Activated CD8-positive, alpha-beta T cell treated with anti-CD3 and anti-CD28 coated beads for 36 hours (primary cell): ENCODE measurements at places on chromosomes 2 and 18.

DNA sequence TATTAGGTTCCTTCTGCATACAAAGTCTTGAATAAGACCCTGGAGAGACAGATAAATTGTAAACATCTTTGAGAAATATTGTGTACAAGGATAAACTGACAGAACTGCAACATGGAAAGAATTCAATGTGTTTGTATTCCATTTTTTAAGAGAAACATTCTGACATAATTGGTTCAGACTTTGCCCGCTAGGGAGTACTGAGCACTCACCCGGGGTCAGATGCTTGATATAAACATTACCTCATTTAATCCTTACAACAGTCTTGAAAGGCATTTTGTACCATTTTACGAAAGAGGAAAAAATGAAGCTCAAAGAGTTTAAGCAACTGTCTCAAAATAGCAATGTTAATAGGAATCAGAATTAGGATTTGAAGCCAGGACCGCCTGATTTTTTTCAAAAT is 416.7 kb upstream of the CRIM1 start:
- no peak for DNase-seq

GRCh38 chr2:73776869-73777519 is 2.9 kb downstream of the DUSP11 start:
- DNase-seq: no peak

DNA sequence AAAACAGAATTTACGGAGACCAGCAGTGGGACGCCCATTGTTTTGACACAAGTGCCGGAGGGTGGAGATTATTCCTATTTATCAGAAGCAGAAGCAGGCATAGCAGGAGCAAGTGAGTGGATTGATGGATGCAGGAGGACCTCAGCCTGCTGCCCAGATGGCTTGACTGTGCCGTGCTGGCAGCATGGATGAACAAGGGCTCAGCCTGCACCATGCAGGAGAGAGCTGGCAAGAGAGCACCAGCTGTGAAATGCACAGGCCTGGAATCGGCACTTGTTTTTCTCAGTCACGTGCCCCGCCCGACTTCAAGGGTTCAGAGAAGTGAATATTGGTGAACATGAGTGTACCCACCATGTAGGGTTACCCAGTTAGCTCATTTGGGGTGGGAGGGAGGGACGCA is 4.0 kb downstream of the IL1R2 start:
- no peak for DNase-seq

DNA sequence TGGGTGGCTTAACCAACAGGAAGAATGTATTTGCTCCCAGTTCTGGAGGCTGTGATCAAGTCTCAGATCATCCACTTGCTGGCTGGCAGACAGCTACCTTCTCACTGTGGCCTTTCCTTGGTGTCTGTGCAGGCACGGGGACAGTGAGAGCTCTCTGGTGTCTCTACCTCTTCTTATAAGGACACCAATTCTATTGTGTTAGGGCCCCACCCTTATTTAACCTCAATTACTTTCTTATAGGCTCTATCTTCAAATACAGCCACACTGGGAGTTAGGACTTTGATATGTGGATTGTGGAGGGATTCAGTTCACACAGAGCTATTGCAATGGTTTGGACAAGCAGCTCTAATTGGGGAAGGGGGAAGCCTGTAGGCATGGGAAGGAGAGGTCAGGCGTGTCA is 25.3 kb upstream of the IL1RN start:
- DNase-seq: no peak

DNA sequence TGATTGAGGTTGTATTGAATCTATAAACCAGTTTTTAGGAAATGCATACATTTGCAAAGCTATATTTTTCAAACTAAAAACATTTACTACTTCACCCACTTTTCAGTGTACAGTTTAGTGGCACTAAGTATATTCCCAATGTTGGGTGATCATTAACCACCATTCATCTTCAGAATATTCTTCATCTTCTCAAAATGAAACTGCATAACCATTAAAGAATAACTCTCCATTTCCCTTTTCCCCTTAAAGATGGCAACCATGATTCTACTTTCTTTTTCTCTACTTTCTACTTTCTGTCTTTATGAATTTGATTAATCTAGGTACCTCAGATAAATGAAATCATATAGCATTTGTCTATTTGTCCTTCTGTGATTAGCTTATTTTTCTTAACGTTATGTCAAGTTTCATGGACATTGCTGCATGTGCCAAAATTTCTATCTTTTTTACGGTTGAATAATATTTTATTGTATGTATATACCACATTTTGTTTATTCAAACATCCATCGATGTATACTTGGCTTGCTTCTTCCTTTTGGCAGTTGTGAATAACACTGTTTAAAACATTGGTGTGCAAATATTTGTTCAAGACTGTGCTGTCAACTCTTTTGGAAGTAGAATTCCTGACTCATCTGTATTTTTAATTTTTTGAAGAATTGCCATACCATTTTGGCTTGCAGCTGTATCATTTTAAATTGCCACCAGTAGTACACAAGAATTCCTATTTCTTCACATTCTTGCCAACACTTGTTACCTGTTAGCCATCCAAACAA is 104.9 kb downstream of the RPRM start:
- no peak for DNase-seq

GRCh38 chr2:213846856-213847255 is 562.6 kb downstream of the SPAG16 start:
- DNase-seq: no peak

DNA sequence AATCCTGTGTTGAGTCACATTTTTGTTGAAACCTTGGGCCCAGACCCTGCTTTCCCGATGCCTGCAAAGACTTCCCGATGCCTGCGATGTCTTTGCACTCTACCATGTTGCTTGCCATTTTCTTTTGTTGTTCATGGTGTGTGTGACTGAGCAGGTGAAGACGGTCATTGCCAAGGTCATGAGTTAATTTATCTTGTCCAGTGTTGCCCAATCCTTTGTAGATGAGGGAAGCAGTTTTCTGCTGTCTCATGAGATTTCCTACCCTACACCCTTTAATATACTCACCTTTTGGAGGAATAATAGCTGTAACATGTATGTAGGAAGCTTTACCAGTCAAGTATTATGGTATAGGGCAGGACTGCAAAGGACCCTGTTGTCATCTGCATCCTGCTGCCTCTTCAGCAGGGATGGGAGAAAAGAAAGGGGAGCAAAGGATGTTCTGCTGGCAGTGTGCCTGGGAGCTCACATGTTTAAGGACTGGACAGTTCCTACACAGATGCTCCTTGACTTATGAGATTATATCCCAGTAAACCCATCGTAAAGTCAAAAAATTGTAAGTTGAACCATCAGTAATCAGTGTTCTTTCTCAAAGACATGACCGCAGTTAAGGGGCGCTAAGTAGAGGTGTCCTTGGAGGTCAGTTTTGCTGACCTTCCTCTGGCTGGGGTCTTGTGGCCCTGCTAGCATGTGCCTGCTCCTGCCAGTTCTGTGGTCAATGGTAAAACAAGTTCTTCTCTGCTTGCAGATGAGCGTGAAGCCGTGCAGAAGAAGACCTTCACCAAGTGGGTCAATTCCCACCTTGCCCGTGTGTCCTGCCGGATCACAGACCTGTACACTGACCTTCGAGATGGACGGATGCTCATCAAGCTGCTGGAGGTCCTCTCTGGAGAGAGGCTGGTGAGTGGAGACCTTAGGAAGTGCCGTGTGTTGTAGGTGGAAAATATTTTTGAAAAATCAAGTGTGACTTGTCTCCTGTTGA is 124.8 kb upstream of the EML6 start:
- no peak for DNase-seq

- no peak for DNase-seq
Measured at GRCh38 chr2:171459498-171459897, 25.5 kb downstream of the DCAF17 start.

- DNase-seq: no peak
Measured at GRCh38 chr2:143229952-143230351, 100.7 kb downstream of the ARHGAP15 start.

- peak; percentile 14 for DNase-seq
Measured at GRCh38 chr2:85230679-85231467, 96.9 kb downstream of the TGOLN2 start.

DNA sequence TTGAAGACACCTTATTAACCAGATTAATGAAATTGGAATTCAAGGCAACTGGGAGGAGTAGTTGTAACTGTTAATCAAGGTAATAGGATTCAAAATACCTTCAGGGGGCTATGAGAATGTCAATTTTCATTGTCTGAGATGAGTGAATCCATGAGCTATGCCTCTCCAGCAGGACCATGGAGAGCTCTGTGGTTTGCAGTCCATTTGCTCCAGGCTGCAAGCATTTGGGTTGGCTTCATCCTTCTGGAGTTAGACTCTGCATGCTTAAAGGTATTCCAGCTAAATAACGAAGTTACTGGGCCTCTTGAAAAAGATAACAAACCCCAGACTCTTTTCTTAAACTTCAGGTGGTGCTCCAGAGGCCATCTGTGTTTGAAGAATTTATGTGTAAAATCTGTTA is 207.1 kb upstream of the SLC8A1 start:
- DNase-seq: no peak

GRCh38 chr2:54249629-54250028 is 6.4 kb downstream of the TSPYL6 start:
- no peak for DNase-seq

- DNase-seq: peak; percentile 22
Measured at GRCh38 chr2:198657512-198658121, 800.1 kb downstream of the SATB2 start.

DNA sequence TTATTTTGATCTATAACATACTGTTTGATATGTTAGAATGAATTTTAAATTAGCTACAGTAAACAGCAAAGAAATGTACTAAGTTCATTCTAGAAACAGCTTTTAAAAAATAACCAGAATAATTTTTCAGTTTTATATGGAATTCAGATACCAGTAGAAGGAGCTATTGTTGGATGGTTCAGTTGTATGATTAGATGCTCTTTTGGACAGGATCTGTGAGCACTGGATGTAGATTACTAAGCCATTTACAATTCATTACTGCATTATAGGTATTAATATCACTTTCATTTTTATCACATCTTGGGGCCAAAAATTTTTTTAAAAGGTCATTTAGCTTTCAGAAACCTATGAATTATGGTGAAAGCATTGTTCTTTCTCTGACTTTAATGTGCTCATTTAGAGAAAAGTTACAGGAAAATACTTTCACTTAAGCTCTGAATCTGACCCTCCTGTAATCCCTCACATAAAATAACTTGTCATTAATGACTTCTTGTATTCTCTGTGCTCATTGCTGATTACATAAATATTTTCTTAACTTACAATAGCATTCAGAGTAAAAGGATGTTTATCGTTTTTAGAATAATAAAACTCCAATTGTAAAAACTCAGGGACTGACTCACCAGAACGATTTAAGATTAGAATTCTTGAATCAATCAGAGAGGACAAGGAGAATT is 750.2 kb downstream of the SLC4A3 start:
- DNase-seq: no peak

DNA sequence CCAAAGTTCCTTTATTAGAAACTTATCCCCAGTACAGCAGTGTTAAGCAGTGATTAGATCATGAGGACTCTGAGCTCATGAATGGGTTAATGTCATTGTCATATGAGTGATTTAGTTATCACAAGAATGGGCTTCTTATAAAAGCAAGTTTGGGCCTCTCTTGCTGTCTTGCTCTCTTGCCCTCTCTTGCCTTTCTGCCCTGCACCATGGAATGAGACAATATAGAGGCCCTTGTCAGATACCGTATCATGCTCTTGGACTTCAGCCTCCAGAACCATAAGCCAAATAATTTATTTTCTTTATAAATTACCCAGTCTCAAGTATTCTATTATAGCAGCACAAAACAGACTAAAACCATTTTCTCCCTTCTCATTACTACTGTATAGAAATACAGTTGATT is 125.8 kb downstream of the TRABD2A start:
- DNase-seq: no peak

DNA sequence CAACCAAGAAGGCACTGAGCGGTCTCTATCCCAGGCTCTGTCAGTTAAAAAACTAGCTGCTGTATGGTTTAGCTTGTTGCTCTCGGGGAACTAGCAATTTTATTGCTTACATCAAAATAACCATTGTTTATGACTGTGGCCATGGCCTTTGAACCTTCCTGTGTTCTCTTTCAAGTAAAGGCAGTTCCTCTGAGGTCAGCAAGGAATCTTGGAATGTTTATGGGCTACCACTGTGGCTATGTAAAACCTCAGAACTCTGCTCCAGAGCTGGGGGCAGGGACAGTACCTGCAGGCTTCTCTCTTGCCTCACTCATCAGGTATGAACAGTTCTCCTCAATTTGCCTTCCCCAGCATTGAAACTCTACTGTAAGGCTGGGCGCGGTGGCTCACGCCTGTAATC is 416.0 kb upstream of the NETO1 start:
- DNase-seq: no peak

DNA sequence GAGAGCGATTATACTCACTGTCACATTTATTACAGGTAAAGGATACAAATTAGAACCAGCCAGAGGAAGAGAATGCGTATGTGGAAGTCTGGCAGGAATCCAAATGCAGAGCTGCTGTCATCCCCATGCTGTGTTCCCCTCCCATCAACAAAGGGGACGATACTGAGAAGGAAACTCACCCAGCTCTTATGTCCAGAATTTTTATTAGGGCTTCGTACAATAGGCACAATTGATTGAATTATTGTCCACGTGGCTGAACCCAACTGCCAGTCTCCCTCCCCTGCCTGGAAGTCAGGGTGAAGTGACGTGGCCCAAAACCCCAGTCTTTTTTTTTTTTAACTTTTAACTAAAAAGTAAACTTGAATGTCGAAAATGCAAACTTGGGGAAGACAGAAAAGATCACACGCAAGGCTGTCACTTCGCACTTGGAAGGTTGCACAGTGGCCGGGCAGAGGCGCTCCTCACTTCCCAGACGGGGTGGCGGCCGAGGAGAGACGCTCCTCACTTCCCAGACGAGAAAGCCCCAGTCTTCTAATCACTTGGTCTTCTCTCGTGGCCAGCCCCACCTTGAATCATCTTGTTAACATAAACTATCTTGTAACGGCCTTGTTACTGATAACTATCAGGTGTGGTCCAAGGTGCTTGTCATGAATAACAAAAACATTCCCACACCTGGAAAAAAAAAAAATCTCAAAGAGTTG is 40.0 kb upstream of the ITSN2 start:
- no peak for DNase-seq

GRCh38 chr2:39736640-39737039 is 42.4 kb downstream of the THUMPD2 start:
- DNase-seq: no peak

GRCh38 chr18:12336887-12337286 is 28.8 kb downstream of the TUBB6 start:
- DNase-seq: no peak

DNA sequence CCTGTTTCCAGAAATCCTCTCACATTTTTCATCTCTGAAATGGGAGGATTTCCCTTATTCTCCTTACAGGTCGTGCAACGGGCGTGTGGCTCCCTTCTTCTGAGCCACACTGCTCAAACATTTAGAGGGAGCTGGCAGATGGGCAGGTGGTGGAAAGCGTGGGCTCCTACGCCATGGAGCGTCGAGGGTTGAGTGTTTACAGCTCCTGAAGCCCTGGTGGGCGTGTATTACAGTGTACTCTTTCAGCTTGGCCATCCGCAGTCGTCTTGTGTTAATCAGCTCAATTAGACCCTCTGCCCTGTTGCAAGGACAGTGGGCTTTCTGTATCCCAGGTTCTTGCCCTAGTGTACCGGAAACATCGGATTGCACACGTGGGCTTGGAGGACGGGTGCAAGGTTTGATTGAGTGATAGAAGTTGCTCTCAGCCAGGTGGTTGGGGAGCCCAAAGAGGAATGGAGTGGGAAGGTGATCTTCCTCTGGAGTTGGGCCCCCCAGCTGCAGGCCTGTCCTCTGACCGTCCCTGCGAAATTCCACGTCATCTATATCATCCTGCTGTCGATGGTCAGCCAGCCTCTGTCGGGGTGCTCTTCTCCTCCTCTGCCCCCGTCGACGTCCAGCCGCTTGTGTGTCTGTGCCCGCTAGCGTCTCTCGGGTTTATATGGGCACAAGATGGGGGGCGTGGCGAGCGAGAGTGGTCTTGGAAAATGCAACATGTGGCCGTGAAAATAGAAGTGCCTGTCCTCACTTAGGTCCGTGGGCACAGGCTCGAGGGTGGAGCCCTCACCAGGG is 120.3 kb upstream of the DSEL start:
- DNase-seq: no peak
